HEK293T (cell line): ENCODE measurements at places on chromosomes 1 and 21.

- DNase-seq, result no peak
Measured at GRCh38 chr1:93384656-93385055, 38.9 kb downstream of the DR1 start.

GRCh38 chr21:28590026-28590425 lies 402.7 kb downstream of the LTN1 start:
- DNase-seq, result no peak

- DNase-seq, result no peak
Measured at GRCh38 chr21:41684381-41685245, 82.2 kb downstream of the RIPK4 start.

DNA sequence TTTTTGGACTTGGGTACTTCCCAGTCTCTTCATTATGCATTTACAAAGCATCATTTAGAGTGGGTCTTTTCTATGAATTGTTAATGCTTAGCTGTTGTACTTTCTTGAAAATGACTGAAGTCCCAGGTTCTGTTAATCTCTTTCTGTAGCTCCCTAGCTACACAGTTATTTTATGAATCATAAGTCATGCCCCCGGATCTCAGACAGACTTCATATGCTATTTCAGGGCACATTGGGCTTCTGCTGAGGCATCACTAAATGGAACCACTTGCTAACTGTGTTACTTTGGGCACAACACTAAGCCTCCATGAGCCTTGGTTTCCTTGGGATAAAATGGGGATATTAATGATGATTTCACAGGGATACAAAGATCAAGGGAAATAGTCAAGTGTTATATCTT lies 55.5 kb upstream of the RBM15 start:
- no peak for DNase-seq

GRCh38 chr1:4091996-4092395 lies 191.9 kb upstream of the C1orf174 start:
- DNase-seq, result no peak

- DNase-seq, result no peak
Measured at GRCh38 chr1:50822035-50822776, 137.9 kb downstream of the FAF1 start.

- DNase-seq, result no peak
Measured at GRCh38 chr1:177953549-177953948, 16.3 kb downstream of the SEC16B start.

- DNase-seq, result no peak
Measured at GRCh38 chr1:31377364-31377863, 4.5 kb upstream of the FABP3 start.

DNA sequence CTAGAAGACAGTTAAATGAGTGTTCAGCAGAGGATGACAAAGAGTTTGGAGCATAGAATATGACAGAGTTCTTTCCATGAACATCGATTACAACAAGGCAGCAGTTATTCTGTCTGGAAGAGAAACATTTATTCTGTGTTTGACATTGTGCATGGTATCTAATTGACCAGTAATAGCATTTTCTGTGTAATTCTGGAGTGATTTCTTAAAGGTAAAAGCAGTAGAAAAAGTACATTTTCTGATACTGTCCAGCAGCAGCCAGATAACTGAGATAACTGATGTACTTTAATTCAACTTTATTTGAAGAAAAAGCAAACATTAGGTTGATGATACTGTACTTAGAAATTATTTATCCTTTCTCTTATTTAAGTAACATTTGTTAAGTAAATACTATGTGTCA lies 497.1 kb downstream of the AGBL4 start:
- no peak for DNase-seq

GRCh38 chr1:186550832-186551231 lies 89.9 kb upstream of the PDC start:
- DNase-seq, result no peak

DNA sequence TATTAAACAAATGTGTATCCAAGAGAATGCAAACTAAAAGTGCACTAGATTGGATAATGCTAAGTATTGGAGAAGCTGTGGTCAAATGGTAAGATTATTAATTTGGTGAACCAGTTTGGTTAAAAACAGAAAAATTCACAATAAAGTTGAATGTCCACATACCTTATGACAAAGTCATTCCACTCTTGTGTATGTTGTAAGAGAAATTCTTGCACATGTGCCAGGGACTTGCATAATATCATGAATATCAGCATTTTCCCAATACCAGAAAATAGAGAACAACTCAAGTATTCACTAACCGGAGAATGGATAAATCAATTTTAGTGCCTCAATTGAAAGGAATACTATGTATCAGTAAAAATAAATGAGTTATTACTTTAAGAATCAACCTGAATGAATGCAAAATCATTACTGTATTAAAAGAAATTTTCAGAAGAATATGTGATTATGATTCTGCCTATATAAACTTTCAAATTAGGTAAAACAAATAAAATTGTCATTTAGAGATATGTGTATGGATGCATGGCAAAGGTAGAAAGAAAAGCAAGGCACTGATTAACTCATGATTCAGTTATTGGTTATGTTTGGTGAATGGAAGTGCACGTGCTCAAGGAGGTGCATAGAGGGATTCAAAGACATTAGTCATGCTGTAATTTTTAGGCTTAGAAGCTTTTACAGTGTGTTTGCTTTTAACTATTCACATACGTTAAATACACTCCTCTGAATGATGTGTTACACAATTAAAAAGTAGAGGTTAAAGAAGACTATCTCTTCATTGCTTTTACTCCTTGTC lies 217.4 kb upstream of the KCNK2 start:
- DNase-seq, result no peak

DNA sequence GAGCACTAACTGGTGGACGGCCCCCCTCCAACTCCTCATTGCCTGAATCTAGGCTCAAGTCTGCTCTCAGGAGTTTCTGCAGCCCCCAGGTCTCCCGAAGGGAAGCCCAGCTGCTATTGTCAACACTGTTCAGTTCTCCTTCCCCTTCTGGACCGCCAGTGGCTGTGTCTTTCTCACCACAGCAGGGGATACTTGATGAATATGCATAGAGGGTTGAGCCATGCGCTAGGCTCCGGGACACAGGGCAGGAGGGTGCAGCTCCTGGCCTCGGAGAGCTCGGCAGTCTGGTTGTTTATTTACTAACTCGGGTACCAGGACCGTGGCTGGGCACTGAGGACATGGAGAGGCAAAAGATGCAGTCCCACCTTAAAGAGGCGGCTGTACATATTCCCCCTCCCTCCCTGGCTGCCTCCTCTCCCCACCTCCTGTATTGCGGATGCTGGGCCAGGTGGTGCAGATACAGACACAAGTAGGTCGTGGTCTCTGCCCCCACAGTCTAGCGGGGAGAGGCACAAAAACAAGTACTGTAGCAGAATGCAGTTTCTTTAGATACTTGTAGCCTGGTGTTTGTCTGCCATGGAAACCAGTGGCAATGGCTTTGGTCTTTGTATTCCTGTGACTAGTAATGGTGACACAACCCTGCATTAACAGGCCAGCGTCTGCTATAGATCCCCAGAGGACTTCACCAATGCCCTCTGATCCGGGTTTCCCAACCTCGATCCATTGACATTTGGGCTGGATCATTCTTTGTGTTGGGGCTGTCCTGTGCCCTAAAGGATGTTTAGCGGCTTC lies 26.2 kb downstream of the ARHGEF10L start:
- no peak for DNase-seq

DNA sequence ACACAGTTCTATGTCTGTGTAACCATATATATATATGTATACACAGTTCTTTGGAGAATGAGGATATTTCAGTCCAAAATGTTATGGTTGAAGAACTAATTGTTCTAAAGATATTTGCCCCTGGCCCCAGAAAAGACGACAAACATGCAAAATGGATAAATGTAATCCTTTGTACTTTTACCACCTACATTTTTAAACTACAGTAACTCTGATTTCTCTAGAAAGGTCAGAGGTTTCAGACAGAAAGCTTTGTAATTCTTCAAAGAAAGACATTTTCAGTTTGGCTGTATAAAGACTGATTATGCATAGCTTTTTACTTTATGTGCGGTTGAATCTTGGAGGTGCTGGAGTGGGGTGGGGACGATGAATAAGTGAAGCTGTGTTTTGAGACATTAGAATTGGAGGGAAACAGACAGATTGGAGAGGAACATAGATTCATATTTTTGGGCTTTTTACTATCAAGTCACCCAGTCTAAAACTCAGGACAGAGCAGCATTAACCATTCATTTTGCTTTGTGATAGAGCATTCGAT lies 16.6 kb downstream of the NFIA start:
- no peak for DNase-seq
